ENCODE measurements at places on chromosomes 7 and 10.

DNA sequence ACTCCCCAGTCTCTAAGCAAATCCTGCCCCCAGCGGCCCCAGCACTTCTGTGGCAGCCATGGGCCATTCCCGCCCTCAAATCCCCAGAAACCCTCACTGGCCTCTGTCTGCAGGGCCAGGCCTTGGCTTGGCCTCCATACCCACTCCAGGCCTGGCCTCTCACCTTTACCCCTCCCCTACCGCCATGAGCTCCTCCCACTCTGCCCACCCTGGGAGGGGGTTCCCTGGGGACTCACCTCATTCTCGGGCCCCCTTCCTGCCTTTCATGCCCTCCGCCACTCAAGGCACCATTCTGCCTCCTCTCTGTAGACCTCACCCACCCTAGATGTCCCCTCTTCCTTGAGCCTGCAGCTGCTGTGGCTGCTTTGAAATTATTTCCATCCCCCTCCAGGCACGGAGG is 41.0 kb downstream of the PRF1 start:
- DNase-seq = no peak

GRCh38 chr10:124285587-124286527 is 132.9 kb downstream of the OAT start:
- DNase-seq = no peak

- no peak for DNase-seq
These were observed 209.4 kb downstream of the CELF2 start for GRCh38 chr10:11227103-11227502.

DNA sequence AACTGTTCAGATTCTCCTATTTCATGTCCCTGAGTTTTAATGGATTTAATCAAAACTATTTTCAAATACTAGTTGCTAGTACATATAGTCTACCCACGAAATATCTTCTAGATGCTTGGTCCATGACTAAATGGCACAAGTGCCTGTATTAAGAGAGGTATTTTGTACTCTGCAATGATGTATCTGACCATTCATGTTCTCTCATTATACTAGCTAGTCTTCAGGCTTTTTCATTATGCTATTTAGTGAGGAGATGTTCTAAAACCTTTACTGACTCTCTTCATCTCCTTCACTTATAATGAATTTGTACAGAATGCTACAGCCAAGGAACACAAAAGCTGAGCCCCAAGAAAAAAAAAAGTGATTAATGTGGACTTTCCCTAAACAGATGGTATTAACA is 222.5 kb downstream of the AHR start:
- DNase-seq = no peak

- DNase-seq = no peak
These were observed 498.1 kb downstream of the PLXNA4 start for GRCh38 chr7:132077971-132078685.

- no peak for DNase-seq
These were observed 146.0 kb upstream of the STEAP4 start for GRCh38 chr7:88452646-88453045.

- no peak for DNase-seq
These were observed 133.1 kb upstream of the PPP1R3A start for GRCh38 chr7:114051871-114052331.

DNA sequence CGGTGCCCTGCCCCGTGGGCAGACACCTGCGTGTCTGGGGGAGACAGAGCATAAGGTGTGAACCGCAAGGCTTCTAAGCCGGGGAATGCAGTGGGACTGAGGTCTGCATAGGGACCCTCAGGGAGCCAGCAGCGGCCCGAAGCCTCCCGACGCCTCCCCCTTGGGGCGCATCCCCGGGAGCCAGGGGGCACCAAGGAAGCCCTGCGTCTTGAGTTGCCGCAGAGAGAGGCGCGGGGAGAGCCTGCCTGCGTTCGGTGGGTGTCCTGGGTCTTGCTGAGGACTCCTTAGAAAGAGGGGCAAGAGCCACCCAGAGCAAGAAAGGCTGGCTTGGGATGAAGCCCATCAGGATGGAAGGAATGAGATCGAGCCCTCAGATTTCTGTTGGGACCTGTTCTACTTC is 18.2 kb upstream of the UNCX start:
- DNase-seq = no peak

DNA sequence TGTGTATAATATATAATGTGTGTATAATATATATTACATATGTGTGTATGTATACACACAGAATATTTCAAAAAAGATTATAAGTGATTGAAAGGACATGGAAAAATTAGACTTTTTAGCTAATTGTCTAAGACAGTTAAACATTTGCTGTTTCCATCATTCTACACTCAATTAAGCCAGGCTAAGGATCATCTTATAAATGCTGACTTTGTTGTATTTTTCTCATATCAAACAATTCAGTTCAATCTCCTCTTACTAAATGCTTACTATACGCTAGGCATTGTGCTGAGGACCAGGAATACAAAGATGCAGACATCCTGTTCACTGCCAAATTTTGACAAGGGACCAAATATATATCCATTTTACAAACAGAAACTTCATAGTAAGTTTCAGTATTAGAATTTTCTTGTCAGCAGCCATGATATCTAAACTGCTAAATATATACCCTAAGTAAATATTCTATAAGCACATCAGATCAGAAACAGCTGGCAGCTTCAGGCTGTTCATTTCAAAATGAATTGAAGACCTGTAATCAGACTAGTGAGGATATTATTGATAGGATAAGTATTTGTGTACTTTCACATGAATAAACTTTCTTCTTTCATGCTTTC is 10.3 kb upstream of the LRRN3 start:
- no peak for DNase-seq

GRCh38 chr10:118907051-118907450 is 122.5 kb upstream of the NANOS1 start:
- DNase-seq = no peak

- no peak for DNase-seq
These were observed 171.0 kb downstream of the PPP1R17 start for GRCh38 chr7:31858055-31858454.

- no peak for DNase-seq
These were observed 4.0 kb downstream of the ABCB1 start for GRCh38 chr7:87596696-87597095.

DNA sequence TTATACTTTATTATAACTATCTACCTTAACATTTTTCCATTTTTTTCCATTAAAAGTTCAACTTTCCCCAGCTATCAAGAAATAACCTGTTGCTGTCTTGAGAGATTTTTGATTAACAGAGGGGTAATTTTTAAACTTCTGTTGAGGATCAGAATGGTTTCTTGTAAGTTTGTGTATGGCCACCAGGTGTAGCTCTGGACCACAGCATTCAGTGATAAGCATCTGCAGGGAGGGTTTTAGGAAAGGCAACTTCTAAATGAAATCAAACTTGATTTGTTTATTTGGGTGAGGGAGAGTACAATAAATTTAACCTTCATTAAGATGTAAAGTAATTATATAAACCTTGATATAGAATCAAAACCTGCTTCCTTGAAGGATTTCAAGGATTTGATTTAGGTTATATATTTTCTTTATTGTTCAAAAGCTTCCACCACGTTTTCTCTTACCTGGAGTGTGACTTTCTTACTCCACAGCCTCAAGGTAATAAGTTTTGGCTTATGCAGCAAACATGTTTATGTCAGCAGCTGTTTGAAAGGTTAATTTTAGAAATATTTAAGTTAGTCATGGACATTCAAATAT is 153.3 kb downstream of the STK31 start:
- peak; percentile 35 for DNase-seq

DNA sequence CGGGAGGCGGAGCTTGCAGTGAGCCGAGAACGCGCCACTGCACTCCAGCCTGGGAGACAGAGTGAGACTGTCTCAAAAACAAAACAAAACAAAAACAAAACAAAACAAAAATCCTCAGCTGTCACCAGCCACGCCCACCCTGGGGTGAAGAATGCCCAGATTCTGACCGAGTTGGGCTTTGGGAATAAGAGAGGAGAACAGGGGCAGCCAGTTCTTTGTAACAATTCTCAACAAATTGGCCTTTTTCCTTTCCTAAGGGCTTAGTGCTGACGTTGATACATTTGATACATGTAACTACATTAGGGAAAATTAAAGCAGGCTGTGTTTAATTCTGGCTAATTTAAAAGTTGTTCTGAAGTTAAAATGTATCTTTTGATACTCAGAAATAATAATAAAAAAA is 121.0 kb downstream of the EPC1 start:
- DNase-seq = no peak

DNA sequence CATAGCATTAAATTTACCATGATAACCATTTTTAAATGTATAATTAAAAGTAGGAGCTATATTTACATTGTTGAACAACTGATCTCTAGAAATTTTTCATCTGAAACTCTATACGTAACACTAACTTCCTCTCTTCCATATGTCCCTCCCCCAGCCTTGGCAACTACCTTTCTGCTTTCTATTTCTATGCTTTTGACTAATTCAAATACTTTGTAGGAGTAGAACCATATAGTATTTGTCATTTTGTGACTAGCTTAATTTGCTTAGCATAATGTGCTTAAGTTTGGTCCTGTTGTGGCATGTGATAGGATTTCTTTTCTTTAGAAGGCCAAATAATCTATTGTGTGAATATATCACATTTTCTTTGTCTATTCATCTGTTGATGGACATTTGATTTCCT is 225.3 kb upstream of the POT1 start:
- DNase-seq = no peak

GRCh38 chr7:50491943-50492342 is 41.8 kb upstream of the FIGNL1 start:
- no peak for DNase-seq

GRCh38 chr7:67940400-67940799 is 943.8 kb downstream of the TYW1 start:
- DNase-seq = no peak

DNA sequence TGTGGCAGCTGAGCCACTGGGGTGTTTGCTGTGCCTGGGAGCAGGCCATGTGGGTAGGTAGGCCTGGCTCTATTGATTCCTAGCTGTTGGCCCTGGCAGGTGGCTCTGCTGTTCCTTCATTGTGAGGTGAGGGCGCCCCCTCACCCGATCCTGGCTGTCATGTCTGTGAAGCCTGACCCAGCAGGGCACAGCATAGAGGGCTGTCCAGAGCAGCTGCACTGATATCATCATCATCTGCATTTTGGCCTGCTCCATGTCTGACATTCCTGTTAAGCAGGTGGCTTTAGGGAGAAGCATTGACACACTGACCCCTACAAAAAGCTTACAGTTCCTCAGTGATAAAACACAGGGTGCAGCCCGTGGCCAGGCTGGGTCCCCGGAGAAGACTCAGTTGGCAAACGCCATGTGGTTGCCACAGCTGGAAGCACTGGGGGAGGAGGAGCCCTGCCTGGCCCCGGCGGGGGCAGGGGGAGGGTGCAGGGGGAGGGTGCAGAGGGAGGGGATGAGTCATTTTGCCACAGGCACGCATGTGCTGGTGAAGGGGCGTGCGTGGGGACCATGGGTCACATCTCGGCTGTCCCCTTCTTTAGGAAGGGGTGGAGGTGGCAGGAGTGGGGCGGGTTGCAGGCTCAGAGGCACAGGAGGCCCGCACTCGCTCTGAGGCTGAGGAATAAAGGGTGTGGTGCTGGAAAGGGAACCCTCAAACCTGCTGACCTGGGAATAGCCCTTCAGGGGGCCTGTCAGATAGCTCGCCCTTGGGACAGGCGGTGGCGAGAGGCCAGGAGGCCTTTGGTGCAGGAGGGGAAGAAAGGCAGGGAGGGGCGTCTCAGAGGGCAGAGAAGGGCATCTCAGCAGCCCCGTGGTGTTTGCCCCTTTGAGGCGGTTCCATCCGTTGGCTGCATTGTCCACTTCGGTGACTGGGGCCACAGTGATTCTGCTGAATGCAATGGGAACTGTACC is 31.6 kb downstream of the IKZF1 start:
- DNase-seq = no peak

DNA sequence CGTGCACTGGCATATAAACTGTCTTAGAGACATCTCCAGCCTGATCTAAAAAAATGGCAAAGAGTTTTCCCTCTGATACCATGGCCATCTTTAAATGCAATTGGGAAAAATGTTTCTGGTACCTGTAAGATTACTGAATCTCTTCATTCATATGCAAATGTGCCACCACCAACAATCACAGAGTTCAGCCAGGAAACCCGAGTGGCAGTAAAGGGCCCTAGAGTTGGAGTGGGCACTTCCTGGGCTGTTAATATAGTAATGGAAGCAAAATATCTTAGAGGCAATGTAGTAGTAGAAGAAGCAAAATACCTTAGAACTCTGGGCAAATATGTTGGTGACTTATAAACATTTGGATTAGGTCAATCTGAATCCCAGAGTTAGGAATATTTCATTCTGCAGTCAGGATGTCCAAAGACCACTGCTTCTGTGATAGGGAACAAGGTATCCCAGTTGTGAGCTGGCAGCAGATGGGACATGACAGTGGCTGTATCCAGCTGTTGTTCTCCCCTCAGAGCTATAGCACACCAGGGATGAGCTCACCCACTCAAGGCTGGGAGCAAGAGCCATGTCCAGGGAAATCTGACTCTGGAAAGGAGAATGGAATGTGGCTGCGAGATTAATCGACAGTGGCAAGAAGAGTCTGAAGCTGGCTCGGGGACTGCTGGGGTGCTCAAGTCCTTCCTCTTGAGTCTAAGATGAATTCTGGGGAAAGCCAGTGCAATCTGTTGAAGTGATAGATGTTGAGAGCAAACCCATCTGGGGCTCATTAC is 332.1 kb downstream of the PHTF2 start:
- no peak for DNase-seq

GRCh38 chr7:108079648-108080591 is 50.2 kb downstream of the LAMB4 start:
- DNase-seq = no peak

DNA sequence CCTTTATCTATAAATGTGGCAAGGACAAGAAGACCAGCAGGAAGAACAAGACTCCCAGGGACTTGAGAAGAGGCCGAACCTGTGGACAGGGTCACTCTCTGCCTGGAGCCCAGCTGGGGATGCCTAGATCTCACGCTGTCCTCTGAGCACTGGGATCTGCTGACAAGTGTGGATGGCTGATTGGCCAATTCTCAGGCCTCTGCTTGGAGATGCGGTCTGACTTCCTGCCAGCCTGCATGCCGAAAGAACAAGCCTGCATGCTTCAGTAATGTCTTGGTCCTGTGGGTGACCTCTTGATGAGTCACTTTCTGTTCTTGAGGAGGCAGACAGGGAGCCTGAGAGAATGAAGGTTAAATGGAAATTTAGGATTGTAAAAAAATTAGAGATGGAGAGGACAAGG is 84.7 kb downstream of the TMEM178B start:
- DNase-seq = no peak

- DNase-seq = no peak
These were observed 32.0 kb upstream of the ARHGAP22 start for GRCh38 chr10:48636901-48637300.

DNA sequence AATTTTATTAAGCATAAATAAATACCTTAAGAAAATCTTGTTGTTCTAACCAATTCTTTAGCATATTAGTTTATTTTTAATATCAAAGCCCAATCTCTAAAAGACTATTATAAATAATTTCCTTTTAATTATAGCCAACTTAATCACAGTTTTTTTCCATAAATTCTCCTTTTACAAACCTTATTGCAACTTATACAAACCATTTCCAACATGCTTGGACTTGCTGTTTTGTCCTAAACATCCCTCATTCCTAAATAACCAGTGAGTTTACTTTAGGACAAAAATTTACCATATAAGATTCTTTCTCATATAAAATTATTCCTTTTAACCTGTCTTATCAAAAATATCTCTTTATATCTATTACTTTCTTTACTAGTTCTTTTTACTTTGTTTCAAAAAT is 25.2 kb upstream of the LSM8 start:
- DNase-seq = no peak

All from NCI-H1092 treated with DMSO at 0.1 percent for 48 hours (cell line).